ENCODE measurements at places on chromosomes 1 and 21.

DNA sequence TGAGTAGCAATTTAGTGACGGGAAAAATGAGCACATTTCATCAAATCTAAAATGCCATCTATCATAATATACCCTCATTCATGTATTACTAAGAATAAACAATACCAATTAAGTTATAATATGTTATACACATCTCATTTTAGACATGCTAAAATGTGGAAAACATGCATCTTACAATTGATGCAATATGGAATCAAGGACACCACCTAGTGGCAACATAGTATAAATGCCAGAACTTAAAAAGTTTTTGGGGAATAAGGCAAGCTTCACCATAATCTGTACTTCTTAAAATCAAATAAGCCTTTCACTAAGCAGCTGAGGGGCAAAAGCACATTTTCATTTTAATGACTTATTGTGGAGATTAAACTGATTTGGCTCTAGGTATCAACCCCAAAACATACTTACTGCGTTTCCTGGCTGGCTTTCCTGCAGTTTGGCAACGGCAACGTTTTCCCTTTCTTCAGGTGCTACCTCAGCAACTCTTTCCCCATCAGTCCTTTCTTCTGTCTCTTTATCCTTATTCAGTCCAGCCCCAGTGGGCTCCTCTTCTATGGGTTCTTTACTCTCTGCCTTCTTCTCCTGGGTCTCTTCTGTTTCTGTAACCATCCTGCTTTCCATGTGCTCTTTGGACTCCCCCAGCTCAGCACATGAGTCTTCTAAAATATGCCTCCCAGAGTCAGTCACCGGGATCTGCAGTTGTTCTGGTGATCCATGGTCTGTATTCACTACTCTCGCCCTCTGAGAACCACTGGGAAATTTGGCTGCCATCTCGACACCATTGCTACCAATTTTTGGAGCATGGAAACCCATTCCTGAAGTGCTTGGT is 11.4 kb downstream of the SDE2 start:
- no peak for DNase-seq

- no peak for DNase-seq
Observed at GRCh38 chr1:9688599-9688998, 37.1 kb downstream of the PIK3CD start.

GRCh38 chr21:30102871-30103270 is 63.7 kb downstream of the CLDN17 start:
- DNase-seq: no peak

DNA sequence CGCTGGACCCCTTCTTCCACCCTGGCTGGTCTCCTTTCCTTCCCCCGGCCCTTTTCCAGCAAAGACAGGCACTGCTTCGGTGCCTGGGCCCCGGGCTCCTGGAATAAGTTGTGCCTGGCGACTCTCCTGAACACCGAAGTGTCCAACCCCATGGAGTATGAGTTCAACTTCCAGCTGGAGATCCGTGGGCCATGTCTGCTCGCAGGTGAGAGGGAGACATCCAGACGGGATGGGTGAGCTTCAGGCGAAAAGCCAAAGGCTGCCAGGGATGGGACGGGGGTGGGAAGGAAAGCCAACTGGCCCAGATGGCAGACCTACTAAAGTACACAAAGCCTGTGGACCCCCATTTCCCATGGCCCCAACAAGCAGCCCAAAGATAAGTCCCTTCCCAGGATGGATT is 26.8 kb downstream of the VWA5B1 start:
- DNase-seq: no peak

DNA sequence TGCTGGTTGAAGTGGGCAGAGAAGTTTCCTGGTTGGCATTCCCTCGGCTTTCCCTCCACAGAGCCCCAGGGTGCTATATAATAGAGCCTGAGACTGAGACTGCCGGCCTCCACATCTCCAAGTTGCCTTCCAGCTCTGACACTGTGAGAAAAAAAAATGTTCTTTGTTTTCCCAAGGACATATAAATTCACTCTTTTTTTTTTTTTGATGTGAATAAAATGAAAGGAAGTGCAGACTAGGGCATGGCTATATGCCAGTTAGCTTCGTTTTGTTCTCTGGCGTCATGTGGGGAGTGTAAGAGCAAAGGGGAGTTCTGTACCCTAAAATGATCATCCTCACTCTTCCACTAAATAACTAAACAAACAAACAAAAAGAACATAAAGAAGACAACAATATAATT is 101.6 kb downstream of the TNFSF18 start:
- no peak for DNase-seq

DNA sequence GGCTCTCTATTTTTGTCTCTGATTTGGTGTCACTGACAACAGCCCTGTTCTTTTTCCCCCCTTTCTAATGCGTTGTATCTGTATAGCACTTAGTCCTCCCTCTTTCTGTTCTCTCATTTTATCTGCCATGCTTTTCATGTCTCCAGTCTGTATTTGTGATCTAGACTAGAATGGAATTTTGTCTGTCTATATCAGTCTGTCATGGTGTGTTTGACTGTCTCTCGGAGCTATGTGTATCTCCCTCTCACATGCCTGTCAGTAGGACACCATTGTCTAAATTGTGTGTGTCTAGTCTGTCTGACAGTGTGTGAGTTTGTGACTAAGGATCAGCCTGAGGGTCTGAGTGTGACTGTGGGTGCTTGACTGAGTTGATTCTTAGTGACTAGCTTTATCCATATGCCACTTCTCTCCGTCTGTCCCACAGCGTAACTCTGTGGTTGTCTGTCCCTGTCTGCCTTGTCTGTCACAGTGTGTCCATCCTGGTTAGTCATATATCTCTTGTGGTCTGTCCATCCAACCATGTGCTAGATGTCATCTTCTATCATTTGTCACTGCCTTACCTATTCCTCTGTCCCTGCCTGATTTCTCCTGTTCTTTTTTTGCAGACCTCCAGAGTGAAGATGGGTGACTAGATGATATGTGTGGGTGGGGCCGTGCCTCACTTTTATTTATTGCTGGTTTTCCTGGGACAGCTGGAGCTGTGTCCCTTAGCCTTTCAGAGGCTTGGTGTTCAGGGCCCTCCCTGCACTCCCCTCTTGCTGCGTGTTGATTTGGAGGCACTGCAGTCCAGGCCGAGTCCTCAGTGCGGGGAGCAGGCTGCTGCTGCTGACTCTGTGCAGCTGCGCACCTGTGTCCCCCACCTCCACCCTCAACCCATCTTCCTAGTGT is 1.4 kb upstream of the B4GALT2 start:
- no peak for DNase-seq

- DNase-seq: no peak
Observed at GRCh38 chr1:246029616-246030015, 477.5 kb downstream of the SMYD3 start.

GRCh38 chr1:77126307-77126706 is 92.9 kb downstream of the PIGK start:
- DNase-seq: peak; percentile 31

GRCh38 chr1:19432943-19433718 is 52.2 kb downstream of the CAPZB start:
- DNase-seq: no peak

- DNase-seq: no peak
Observed at GRCh38 chr1:245225322-245226202, 70.8 kb downstream of the KIF26B start.

DNA sequence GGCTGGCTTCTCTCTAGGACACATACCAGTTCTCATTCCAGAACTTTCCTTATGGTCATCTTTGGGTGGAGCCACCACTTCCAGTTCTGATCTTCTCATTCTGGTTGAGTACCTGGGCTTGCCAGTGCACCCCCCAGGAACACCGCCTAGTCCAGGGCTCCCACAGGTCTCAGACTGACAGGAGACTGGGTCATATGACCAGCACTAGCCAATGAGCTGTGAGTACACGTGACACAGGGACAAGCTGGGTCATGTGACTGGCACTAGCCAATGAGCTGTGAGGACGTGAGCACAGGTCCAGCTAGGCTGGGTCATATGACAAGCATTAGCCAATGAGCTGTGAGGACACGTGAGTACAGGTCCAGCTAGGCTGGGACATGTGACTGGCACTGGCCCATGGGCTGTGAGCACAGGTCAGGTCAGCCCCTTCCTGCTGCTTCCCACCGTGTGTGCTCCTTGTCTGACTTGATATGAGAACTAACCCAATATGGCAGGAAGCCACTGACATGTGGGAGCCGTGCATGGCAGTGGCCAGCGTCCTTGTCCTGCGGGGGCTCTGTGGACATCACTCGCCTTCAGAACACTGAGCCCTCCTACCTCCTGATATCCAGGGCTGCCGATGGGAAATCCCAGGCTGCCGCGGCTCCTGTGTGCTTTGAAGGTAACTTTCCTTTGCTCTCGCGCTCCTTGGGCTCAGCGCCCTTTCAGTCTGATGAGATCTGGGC is 22.7 kb downstream of the KRTAP10-1 start:
- no peak for DNase-seq

DNA sequence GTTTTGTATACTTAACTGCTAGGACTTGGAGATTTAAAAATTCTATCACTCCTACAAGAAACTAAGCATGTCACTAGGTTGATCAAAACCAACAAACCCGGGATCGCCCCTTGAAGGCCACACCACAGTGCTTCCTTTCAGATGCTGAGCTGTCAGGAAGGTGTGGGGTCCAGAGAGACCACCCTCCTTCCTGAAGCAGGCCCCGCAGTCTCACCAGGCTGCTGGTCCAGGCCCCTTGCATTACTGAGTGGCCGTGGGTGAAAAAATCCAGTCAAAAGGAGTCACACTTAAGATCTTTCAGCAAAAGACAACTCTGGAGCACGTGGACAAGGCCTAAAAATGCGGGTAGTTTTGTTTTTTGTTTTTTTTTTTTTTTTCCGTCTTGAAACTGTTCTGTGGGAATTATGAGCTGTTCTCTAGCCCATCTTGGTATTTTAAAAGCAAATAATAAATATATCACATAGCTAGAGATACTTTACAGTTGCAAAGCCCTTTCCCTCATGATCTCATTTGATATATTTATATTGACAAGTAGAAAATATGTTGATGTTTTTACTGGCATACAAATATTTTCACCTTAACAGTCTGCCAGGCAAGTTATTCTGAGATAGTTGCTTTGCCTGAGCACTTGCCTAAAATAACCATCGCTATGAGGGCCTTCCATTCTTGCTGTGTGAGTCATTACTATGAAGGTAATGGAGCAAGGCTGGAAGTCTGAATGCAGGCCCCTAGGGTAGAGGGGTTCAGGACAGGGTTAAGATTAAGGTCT is 73.1 kb upstream of the EDEM3 start:
- no peak for DNase-seq

DNA sequence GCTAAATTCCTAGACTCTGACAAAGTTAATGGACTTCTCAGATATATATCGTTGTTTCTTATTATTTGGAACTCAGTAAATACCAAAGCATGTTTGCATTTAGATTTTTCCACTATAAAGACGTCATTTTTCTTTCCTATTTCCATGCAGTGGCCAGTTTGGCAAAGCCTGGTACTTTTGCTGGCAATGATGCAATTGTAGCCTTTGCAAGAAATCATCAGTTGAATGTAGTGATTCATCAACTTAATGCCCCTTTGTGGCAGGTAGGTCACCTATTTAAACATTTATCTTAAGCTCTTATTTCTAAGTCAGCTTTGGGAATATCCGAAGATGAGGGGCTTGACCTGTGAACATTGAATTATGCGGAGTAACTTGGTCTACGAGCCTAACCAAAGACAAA is 12.0 kb downstream of the OTUD3 start:
- no peak for DNase-seq

DNA sequence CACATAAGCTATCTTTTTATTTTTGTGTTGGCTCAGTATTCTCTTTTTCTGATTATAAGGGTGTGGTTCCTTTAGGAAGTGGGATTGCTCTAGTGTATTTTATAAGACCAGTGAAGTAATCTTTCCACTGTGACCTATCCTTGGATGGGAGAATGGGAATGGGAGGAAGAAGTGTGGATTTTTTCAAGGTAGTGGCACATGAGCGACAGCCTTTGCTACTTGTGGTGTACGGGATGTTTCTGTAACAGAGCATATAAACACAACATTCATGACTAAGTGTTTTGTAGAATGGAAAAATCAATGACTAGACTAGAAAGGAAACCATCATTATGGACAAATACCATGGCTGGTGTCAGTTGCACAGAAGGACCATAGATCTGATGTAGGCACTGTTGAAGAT is 209.6 kb downstream of the GIPC2 start:
- DNase-seq: no peak

GRCh38 chr1:245172026-245172425 is 17.2 kb downstream of the KIF26B start:
- no peak for DNase-seq

DNA sequence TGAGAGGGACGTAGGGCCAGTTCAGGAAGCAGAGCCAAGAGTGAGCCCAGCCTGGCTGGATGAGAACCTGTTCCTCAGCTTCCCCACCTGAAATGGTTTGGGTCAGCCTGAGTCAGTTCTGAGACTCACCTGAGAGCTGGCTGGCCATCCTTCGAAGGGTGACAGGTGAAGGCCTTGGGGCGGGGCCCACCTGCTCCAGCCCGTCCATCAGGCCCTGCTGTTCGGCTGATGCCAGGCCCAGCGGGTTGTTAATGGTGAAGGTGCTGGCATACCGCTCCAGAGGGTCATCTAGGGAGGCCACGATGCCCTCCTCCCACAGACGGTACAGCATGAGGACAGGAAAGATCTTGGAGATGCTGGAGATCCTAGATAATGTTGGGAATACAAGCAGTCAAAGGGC is 14.1 kb downstream of the LACTBL1 start:
- no peak for DNase-seq

DNA sequence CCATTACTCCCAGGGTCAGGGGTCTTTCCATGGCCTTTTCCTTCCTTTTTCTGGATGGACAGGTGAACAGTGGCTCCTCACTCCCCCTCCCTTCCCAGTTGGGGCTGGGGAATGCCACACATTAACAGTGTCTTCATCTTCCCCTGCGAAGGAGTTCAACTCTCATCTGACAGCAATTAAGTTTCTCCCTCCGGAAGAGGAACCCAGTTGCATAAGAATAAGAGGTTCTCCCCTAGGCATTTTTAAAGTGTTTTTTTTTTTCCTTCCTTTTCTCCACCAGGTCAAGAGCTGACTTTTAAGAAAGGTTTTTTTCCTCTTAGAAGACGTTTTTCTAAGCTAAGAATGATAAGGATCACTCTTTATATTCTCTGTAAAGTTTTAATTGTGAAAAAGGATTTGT is 42.3 kb upstream of the FASLG start:
- DNase-seq: no peak

- DNase-seq: no peak
Observed at GRCh38 chr1:170707117-170707516, 43.2 kb downstream of the PRRX1 start.

DNA sequence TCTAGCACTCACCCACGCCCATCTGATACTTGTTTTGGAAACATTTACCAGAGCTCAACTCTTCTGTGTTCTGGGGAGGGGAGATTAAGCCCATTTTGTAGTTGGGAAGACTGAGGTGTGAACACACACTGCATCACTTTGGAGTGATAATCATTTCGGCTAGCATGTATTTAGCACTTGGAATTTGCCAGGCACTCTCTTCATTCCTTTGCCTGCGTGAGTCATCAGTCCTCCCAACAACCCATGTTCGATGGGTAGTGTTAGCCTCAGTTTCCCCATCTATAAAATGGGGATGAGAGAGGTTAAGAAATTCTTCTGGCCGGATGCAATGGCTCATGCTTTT is 182.8 kb upstream of the TMEM51 start:
- DNase-seq: no peak

- peak; percentile 70 for DNase-seq
Observed at GRCh38 chr1:45543581-45544417, 6.8 kb upstream of the AKR1A1 start.
